HEK293T (cell line): ENCODE measurements at places on chromosomes 13 and 19.

DNA sequence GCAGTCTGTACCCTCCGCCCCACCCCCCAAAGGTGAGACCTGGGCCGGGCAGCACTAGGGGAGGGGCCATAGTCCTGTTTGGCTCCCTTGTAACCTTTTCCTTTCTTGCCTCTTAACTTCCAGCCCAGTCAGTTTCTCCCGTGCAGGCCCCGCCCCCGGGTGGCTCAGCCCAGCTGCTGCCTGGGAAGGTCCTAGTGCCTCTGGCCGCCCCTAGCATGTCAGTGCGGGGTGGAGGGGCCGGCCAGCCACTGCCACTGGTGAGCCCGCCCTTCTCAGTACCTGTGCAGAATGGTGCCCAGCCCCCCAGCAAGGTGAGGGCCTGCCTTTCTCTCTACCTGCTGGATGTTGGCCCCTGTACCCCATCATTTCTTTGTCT is 10.5 kb upstream of the PRR19 start:
- DNase-seq, result no peak

DNA sequence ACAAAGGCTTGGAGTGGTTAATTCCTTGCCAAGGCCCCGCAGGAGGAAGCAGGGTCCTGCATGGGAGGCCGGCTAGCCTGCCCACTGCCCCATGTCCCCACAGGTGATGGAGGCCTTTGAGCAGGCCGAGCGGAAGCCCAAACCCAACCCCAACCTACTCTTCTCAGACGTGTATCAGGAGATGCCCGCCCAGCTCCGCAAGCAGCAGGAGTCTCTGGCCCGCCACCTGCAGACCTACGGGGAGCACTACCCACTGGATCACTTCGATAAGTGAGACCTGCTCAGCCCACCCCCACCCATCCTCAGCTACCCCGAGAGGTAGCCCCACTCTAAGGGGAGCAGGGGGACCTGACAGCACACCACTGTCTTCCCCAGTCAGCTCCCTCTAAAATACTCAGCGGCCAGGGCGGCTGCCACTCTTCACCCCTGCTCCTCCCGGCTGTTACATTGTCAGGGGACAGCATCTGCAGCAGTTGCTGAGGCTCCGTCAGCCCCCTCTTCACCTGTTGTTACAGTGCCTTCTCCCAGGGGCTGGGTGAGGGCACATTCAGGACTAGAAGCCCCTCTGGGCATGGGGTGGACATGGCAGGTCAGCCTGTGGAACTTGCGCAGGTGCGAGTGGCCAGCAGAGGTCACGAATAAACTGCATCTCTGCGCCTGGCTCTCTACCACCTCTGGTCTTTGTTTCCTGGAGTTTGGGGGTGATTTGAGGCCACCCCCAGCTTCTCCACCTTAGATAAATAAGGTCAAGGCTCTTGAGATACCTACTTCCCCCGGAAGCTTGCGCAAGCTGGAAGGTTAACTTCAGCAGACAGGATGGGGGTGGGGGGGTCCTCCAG is 2.6 kb downstream of the B3GNT8 start:
- no peak for DNase-seq

DNA sequence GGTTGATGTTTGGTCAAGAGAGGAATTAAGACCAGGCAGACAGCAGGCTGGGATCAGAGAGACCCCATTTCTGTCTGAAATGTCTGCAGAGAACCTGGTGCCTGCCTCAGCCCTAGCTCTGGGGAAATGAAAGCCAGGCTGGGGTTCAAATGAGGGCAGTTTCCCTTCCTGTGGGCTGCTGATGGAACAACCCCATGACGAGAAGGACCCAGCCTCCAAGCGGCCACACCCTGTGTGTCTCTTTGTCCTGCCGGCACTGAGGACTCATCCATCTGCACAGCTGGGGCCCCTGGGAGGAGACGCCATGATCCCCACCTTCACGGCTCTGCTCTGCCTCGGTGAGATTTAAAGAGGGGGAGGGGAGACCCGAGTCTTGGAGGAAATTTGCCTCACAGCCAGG is at the start of gene LILRB4:
LILRB4 (plus strand) TSS at position 256 of the 400 bp plus-strand sequence; CDS start at position 305, 49 bp downstream.
- DNase-seq, result no peak

- DNase-seq, result no peak
These were observed 75.6 kb upstream of the KL start for GRCh38 chr13:32940601-32941000.

DNA sequence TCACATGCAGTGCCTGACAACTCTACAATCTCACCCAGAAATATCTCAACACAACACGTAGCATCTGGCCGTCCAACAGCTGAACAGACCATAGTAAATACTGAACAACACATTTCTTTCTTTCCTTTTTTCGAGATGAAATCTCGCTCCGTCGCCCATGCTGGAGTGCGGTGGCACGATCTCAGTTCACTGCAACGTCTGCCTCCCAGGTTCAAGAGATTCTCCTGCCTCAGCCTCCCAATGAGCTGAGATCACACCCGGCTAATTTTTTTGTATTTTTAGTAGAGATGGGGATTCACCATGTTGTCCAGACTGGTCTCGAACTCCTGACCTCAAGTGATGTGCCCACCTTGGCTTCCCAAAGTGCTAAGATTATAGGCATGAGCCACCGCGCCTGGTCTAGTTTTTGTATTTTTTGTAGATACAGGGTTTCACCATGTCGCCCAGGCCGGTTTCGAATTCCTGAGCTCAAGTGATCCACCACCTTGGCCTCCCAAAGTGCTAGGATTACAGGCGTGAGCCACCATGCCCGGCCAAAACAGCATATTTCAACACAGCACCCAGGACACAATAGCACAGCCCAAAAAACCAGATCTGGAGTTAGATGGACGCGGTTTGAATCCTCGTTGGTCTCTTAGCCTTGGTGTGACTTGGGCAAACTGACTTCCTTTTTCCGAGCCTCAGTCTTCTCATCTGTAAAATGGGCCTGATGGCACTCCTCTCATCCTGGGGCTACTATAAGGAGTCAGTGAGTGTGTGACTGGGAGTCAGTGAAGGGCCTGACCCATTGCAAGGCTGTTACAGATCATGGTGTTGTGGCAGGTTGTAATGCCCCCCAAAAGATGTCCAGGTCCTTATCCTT is 22.6 kb downstream of the CYP2A6 start:
- no peak for DNase-seq

DNA sequence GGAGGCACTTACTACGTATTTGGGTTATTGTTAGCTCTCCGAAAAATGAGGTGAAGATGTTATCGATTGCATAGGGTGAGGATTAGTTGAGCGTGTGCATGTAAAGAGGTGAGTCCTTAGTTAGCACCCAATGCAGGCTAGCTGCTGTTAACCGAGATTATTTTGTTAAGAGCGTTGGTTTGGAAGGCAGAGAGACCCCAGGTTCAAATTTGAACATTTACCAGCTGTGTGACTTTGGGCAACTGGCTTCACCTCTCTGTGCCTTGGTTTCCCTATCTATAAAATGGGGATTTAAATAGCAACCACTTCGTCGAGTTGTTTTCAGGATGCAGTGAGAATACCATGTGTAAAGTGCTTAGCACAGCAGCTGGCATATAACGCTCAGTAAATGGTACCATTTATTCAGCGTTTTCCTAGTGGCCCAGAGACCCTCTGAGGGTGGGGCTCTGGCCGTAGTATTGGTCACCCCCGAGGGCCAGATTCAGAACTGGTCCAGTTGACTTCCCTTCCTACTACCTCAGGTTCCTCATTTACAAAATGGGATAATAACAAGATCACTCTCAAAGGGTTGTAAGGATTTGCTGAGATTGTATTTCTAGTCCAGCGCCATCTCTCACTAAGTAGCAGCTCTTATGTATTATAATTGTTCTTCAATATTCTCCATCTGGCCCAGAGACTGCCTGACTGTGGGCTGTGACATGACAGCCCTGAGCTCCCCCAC is 887 bp downstream of the SIPA1L3 start:
- DNase-seq, result no peak

DNA sequence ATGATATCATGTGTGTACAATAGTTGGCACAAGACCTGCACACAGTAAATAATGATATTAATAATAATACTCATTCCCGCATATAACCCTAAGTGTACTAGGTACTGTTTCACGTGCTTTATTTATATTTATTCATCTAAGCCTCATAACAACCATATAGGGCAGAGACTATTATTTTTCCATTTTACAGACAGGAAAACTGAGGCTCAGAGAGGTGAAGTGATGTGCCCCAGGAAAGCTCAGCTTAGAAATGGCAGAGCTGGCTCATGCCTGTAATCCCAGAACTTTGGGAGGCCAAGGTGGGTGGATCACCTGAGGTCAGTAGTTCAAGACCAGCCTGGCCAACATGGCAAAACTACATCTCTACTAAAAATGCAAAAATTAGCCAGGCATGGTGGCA is 13.6 kb downstream of the ACP7 start:
- DNase-seq, result no peak

GRCh38 chr13:88395804-88396203 is 724.6 kb downstream of the SLITRK5 start:
- no peak for DNase-seq

DNA sequence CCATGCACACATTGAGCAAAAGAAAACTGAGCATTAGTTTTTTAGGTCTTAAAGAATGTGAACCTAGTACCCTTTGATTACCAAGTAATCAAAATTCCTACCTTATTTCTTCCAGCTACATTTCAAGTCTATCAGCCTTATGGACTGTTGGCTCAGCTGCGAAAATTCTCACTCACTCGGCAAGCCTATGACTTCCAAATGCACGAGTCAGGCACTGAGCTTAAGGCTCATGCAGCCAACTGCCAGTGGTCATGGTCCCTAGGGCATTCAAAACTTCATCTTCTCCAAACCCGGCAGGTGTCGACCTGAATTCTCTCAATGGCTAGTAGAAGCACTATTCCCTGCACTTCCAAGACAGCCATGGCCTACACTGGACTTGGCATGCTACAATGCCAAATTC is 41.2 kb downstream of the RUBCNL start:
- no peak for DNase-seq

- DNase-seq, result no peak
These were observed 2.3 kb downstream of the AMH start for GRCh38 chr19:2251106-2252054.

DNA sequence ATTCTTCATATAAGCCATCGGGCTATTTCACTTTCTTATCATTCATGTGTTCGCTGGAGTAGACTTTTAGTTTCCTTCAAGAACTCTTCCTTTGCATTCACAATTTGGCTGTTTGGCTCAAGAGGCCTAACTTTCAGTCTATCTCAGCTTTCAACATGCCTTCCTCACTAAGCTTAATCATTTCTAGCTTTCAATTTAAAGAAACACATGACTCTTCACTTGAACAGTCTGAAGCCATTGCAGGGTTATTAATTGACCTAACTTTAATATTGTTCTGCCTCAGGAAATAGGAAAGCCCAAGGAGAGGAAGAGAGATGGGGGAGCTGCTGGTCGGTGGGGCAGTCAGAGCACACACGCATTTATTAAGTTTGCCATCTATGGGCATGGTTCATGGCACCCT is 158.1 kb downstream of the SUCLA2 start:
- DNase-seq, result no peak

- DNase-seq, result peak; percentile 71
These were observed 20.6 kb downstream of the BRSK1 start for GRCh38 chr19:55304279-55304978.

DNA sequence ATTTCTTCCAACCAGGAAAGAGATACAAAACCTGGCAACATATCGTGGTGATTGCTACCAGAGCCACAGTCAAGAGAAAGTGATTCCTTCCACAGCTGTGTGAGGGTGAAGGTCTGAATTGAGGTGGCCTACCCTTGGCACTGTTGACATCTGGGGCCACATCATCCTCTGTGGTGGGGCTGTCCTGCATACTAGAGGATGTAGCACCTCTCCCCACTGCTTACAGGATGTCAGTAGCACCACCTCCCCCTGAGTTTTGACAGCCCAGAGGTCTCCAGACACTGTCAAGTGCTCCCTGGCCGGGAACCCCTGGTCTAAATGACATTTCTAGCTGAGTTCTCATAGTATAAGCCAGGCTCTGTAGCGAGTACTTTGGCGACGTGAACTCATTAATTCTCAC is 15.5 kb downstream of the PTGER1 start:
- no peak for DNase-seq

DNA sequence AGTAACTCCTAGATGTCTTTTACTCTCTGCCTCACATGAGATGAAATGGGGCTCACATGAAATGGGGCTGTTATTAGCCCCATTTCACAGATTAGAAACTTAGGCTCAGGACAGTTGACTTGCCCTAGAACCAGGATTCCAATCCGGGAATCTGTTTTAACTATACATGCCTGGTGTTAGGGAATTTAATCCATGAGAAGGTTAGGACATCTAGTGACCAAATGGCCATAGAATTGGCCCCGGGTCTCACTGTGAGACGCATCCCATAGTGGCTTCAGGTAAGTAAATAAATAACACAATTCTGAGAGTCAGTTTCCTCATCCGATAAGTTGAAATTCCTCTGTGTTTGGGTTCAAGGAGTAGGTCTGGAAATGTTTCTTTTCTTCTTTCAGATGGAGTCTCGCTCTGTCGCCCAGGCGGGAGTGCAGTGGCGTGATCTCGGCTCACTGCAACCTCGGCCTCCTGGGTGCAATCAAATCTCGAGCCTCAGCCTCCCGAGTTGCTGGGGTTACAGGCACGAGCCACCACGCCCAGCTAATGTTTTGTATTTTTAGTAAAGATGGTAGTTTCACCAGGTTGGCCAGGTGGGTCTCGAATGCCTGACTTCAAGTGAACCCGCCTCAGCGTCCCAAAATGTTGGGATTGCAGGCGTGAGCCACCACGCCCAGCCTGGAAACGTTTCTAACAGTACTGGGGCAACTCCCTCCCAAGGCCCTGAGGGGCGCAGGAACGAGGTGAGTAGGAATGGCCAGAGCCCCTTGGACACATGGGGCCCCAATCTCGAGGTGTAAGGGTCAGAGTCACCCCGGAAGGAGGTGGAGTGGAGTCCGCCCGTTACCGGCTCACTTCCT is 1.2 kb upstream of the ZNF574 start:
- DNase-seq, result peak; percentile 32

GRCh38 chr13:74452881-74453280 is 318.7 kb upstream of the KLF12 start:
- DNase-seq, result no peak

DNA sequence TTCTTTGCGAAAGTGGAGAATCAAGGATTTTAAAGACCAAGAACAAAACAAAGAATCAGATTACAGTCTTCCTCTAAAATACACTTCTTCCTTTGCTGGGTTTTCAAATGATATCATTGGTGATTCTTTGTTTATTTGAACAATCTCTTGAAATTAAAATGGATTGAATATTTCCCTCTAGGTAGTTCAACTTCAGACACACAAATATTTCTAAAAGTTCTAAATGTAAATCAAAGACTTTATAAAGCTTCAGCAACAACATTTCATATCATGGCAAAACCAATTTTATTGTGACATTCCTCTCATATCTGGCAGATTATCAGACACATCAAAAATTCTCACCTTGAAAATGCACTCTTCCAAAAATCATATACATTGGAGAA is 13.0 kb downstream of the ZIC2 start:
- no peak for DNase-seq

DNA sequence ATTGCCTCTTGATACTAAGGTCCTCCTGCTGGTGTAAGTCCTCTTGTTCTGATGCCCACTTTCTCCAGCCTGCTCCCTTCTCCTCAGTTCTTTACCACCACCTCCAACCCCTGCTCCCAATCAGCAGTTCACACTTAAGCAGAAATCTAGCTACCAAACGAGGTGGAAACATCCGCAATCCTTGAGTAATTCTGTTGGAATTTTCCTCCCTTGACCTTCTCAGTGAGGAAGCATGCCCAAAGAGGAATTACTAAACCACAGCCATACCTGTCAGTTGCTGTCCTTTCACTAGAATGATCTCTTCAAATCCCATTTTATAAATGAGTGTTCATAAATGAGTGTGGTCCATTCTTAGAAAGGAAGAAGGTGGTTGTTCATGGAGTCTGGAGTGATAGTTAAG is 289.9 kb downstream of the DACH1 start:
- DNase-seq, result no peak

GRCh38 chr19:17549085-17549740 is 6.2 kb upstream of the COLGALT1 start:
- no peak for DNase-seq
